Stimulated activated CD4-positive, alpha-beta T cell treated with anti-CD3 and anti-CD28 coated beads, Interleukin-15, amount 100 ng/mL, for 48 hours (primary cell): ENCODE measurements at places on chromosomes 11 and 22.

DNA sequence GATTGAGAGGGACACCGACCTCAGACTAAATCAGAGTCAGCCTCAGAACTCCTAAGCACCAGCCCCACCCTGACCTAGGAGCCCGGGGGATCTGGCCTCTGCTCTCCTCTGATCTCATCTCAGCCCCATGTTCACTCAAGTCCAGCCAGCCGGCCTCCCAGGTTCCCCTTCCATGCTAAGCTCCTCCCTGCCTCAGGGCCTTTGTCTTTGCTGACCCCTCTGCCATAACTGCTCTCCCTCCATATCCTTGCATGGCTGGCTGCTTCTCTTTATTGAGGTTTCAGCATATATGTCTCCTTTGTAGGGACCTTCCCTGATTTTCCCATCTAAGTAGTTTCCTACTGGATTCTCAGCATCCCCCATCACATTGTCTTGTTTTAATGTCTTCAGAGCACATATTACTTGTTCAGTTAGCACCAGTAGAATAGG, 780 bp upstream of the SLC15A3 start:
- no peak for DNase-seq

- no peak for DNase-seq
Measured at GRCh38 chr11:102289592-102289991, 27.7 kb upstream of the BIRC3 start.

DNA sequence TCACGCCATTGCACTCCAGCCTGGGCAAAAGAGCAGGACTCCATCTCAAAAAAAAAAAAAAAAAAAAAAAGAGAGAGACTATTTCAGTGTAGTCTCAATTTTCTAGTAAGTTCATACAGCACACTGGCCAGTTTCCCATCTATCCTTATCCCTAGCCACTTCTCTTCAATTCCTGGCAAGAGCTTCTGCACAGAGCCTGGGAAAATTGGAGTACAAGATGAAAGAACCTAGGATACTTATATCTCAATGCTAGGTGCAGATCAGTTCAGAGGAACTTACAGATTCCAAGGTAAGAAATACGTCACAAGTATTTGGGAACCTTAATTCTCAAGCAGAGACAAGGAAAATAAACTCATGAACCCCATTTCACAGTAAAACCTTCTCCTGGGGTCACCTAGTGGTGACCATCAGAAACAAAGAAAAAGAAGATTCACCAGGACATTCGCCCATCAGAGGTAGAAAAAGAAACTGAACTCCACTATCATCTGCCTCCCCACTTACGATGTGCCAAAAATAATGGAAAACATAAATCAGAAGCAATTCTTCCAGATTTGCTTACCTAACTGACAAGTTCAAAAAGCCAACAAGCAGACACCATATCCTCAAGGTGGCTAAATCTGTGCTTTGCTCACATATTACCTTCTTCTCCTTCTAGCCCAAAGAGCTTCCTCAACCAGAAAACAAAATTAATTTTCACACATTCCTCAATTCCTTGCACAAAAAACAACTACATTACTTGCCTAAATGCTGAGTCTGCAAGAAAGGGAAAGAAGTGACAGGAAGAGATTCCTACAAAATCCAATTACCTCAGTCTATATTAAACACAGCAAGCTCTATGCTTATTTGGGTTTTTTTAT, 4.9 kb downstream of the DENND5A start:
- DNase-seq, result no peak

DNA sequence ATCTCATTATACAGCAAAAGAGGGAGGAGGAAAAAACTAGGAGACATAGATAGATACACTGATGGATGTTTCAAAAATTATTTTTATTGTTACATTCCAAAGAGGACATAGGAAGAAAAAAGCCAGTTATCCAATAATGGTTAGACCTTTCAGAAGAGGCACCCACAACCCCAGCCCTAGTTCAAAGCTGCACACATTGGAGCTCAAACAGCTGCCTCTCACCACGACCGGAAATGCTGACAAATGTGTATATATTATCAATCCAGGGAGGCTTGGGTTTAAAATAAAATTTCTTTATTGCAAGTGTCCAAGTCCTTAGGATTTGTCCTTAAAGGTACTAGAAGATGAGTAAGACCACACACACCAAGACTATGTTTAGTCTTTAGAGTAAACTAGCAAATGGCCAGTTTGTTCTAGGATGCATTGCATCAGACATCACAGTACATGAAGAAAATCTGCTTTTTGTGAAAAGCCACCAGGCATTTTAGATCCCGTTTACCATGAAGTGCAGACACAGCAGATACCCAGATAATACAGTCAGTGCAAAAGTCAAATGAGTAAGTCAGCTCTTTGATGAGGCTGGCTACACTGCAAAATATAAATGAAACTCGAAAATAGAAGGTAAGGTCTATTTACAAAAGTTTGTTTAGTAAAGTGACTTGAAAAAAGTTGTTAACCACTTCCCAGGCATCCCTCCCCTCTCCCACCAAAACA, 4.6 kb upstream of the ASCL3 start:
- DNase-seq, result no peak

- no peak for DNase-seq
Measured at GRCh38 chr11:74412733-74413359, 14.6 kb upstream of the PGM2L1 start.
